ENCODE measurements at places on chromosomes 11 and 22. TPM values are rescaled to one million over a fixed set of nuclear protein-coding genes. Genes with fewer than 3 reads are reported as not detected.

APIP gene
- total RNA-seq = 21.4 TPM

GGTLC3 gene
- total RNA-seq = not detected

CCDC87 gene
- 0.84 TPM for total RNA-seq

FAM180B gene
- total RNA-seq = not detected

MAP6 gene
- total RNA-seq = 1.9 TPM

KCNJ5 gene
- 0.12 TPM for total RNA-seq

SLC5A4 gene
- total RNA-seq = not detected

TENM4 gene
- total RNA-seq = 0.14 TPM

MUC6 gene
- total RNA-seq = not detected

All from A549 treated with ZK216348 at 1 μM for 4 hours (cell line).